ENCODE measurements at places on chromosomes 6 and 20.

- peak; percentile 8 for DNase-seq
Measured at GRCh38 chr6:111113336-111114086, 26.2 kb downstream of the SLC16A10 start.

- no peak for DNase-seq
Measured at GRCh38 chr20:532530-532929, 11.1 kb downstream of the CSNK2A1 start.

GRCh38 chr6:39137245-39137644 is 22.3 kb upstream of the SAYSD1 start:
- peak; percentile 11 for DNase-seq

DNA sequence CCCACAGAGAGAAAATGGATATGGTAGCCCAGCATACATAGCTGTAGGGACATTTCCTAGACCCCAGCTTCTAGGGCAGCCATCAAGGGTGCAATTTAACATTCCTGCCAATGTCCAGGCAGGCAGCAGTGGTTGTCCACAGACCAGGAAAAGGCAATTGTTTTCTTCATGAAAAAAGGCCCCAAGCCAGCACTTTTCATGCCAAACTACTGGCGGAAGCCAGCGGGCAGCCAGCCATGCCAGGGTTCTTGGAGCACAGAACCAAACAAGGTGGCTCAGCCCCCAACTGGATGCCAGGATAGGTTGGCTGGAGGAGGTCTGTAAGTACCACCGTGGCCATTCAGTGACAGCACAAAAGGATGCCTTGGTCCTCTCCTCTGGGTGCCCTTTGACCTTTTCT is 94.6 kb downstream of the BANF2 start:
- DNase-seq: no peak

- DNase-seq: no peak
Measured at GRCh38 chr6:33731751-33732282, 14.9 kb downstream of the IP6K3 start.

DNA sequence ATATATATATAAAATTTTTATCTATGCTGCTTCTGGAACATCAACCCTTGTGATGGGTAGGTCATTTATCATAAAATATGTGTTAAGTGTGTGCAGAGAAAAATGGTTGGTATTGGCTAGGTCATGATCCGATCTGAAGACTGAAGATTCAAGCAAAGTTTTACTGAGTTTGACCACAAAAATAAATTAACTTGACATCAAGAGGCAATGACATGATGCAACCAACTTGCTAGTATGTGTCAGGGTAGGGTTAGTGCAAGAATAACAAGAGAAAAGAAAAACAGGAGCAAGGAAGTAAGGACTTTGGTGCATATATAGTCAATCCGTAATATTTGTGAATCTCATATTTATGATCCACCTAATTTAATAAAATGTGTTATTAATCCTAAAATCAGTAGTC is 1202.0 kb upstream of the ADGRB3 start:
- no peak for DNase-seq

GRCh38 chr6:110856296-110856695 is 18.3 kb upstream of the AMD1 start:
- no peak for DNase-seq

GRCh38 chr20:56454754-56455153 is 13.7 kb upstream of the RTF2 start:
- DNase-seq: no peak

DNA sequence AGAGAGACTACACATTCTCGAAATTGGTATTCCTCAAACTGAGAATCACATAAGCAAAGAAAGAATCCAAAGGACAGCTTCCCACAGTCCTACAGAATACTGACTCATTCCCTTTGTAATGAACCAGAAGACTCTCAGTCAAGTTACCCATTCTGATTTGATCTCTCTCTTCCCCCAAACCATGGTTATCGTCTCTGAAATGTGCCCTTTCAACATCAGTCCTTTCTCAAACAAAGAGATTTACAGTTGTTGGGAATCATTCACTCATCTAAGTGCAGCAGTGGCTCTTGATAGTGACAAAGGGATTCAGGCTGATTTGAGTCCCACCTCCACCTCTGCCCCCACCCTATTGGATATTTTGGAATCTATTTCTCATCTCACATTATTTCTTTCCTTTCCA is 15.0 kb upstream of the RSPO3 start:
- DNase-seq: no peak

- DNase-seq: no peak
Measured at GRCh38 chr20:32152421-32153155, 43.1 kb downstream of the TM9SF4 start.

GRCh38 chr20:46285740-46286139 is 22.6 kb downstream of the CDH22 start:
- no peak for DNase-seq

- no peak for DNase-seq
Measured at GRCh38 chr6:25062070-25062811, 126.5 kb upstream of the RIPOR2 start.

GRCh38 chr6:111011360-111012142 is 29.7 kb downstream of the RPF2 start:
- DNase-seq: no peak

DNA sequence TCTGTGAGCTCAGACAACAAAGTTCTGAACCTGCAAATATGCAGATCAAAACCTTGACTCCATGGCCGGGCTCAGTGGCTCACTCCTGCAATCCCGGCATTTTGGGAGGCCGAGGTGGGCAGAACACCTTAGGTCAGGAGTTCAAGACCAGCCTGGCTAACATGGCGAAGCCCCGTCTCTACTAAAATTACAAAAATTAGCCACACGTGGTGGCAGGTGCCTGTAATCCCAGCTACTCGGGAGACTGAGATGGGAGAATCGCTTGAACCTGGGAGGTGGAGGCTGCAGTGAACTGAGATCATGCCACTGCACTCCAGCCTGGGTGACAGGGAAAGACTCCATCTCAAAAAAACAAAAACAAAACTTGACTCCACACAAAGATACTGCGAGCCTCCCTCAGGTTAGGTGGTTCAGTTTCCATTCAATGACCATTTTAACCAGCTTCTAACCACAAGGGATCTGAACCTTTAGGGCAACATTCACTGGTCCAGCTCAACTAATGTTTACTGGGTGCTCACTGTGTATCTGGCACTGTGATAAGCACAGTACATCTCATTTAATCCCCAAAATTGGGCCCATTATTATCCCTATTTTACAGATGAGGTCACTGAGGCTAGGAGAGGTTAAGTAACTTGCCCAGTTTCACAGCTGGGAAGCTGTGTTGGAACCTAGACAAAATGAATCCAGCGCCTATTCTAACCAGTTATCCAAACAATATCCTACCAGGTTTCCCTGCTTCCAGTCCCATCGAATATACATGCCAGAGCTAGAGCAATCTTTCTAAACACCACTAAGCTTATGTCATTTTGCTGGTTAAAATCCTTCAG is 1.8 kb downstream of the SNRPB start:
- DNase-seq: no peak

- no peak for DNase-seq
Measured at GRCh38 chr6:14191761-14192160, 74.2 kb downstream of the CD83 start.

DNA sequence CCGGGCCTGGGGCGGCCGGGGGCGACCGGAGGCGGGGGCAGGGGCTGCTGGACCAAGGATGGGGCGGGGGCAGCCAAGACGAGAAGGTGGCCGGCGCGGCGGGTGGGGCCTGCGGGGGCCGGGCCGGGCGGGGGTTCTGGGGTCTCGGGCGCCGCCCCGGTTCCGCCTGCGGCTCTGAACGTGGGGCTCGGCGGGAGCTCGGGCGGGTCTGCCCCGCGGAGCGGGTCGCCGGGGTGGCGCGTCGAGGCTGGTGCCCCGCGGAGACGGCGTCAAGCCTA is 204 bp downstream of the ADRM1 start:
- no peak for DNase-seq

- DNase-seq: no peak
Measured at GRCh38 chr20:33393609-33394008, 7.7 kb downstream of the CDK5RAP1 start.

DNA sequence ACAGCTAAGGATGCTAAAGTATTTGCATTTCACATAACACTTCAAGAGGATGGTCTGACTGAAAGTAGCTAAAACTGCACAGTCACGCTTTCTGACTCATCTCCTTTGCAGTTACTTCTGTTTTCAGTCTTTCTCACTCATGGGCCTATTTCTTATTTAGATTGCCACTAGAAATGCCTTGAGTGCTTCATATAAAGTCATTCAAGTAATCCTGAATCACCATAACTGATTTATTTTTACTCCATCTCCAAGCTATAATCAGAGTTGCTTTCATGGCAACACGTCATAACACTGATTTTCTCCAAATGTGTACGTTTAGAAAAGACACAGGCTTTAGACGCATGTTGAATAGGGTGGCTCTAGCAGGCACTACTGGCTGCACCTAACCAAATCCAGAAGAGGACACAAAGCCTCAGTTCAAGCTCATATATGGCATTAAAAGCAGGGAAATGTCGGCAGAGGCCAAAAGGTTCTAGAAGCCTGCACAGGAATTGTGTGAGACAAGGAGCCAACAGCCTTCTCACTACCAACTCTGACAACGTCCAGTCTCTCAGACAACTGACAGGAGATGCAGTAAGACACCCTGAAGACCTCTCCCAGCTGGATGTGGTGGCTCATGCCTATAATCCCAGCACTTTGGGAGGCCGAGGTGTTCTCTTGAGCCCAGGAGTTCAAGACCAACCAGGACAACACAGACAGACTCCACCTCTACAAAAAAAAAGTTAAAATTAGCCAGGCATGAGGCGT is 64.1 kb upstream of the BEND6 start:
- DNase-seq: peak; percentile 2

GRCh38 chr6:61909486-61909885 is 376.5 kb downstream of the KHDRBS2 start:
- no peak for DNase-seq

GRCh38 chr6:46350714-46351113 is 140.5 kb downstream of the RCAN2 start:
- DNase-seq: no peak

DNA sequence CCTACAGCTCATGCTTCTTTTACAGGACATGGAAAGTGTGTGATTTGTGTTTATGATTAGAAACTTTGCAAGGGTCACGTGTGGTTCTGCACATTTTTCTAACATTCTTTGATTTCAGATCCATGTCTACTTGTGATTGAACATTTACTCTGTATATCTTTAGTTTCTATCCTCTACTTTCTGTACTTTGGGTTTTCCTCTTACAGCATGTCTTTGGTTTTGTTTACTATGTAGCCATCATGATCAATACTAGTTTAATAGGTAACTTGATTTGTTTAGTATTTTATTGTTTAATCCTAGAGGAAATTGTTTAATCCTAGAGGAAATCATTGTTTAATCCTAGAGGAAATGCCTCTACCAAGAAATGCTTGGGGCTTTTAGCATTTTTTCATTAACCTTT is 41.8 kb downstream of the XRN2 start:
- no peak for DNase-seq

- DNase-seq: no peak
Measured at GRCh38 chr20:12557224-12557623, 451.5 kb upstream of the SPTLC3 start.

GRCh38 chr6:907928-908327 is 215.0 kb upstream of the EXOC2 start:
- no peak for DNase-seq

DNA sequence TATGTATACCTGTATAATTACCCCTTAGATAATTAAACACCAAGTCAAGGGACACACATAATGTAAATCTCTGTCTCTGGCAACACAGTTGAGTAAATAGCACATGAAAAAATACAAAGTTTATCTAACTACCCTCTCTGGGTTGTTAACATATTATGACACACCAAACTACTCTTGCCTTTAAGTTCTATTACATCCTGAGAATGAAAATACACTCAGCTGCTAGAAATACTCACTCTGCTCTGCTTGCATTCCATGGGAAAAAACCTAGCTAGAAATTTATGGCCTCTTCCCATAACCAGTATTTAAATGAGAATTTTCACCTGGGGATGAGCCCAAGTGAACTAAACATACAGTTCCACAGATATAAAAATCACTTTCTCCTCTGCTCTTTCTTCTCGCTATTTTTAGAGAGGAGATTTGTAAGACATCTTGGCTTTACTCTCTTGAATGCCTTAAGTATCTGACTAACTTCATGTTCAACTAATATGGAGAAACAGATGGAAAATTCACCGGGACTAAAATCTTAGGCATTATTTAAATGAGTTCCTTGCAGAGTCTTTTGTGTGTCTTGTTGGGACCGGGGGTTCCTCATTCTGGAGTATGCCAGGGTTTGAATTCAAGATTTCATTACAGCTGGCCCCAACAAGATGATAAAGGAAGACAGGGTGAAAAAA is 140.9 kb downstream of the GJA10 start:
- no peak for DNase-seq

- no peak for DNase-seq
Measured at GRCh38 chr6:71473926-71474325, 185.3 kb downstream of the OGFRL1 start.

DNA sequence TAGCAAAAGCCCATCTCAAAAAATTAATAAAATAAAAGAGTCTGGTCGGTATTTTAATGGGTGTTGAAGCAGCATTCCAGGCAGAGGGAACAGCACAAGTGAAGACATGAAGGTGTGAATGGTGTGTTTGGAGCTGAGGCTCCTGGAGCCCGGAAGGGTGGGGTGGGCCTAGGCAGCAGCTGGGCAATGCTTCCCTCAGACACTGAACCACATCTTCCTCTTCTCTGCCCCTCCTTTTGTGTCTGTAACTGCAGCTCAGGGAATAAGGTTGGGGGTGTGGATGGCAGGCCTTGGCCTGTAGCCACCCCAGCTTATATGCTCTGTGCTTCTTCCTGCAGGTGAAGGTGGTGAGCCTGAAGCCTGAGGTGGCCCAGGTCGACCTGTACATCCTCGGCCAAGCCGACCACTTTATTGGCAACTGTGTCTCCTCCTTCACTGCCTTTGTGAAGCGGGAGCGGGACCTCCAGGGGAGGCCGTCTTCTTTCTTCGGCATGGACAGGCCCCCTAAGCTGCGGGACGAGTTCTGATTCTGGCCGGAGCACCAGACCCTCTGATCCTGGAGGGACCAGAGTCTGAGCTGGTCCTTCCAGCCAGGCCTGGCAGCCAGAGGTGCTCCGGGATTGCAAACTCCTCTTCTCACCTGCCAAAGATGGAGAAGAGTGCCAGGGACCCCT is 26.6 kb downstream of the POFUT1 start:
- no peak for DNase-seq

All from stimulated activated CD4-positive, alpha-beta T cell treated with anti-CD3 and anti-CD28 coated beads, Interleukin-12 subunit alpha, Interleukin-12 subunit beta, amount 100 ng/mL, for 48 hours (primary cell).